Foreskin keratinocyte (primary cell): ENCODE measurements at places on chromosomes 5 and 9. TPM values are rescaled to one million over a fixed set of nuclear protein-coding genes. Genes with fewer than 3 reads are reported as not detected.

GRCh38 chr9:121225240-121225639, 23.6 kb upstream of the RAB14 start:
- DNase-seq: no peak

DNA sequence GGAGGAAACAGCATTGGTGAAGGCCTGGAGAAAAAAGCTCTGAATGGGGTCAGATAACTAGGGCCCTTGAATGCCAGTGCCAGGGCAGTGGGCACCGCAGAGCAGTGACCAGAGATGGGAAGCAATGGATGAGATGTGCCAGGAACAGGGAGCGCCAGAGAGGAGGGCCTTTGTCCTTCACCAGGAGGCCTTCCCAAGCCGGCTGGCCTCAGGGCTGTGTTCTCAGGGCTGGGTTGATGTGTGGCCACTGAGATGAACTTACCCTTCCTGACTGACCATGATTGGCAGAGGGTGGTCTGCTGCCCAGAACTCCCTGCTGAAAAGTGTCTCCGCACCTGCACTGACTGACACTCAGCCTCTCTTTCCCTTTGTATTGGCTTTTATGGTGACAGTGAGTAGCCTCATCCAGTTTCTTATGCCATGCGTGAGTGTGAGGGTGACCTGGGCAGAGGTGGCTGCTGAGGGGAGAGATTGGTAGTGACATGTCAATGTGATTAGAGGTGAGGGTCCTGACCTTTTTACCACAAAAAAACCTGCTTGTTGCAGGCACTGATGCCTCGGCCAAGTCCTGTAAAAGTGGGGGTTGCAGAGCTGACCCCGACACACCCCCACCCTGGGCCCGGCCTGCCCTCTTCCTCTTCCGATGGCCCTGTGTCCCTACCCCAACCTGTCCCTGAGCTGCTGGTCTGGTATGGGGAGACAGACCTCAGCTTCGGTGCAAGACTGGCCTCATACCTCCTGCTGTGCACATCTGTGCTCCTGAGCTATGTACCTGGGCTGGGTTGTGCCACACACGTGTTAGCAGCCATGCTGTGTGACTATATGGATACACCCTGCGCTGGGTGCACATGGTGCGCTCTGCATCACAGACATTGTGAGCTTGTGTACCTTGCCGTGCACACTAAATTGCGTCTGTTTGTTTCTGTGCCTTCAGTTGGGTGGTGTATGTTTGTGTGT, 57.1 kb upstream of the PSD2 start:
- no peak for DNase-seq

GRCh38 chr9:73081979-73082657, 69.5 kb upstream of the ANXA1 start:
- no peak for DNase-seq

- peak; percentile 93 for DNase-seq
Measured at GRCh38 chr5:145941448-145942130, 5.2 kb downstream of the SH3RF2 start.

DNA sequence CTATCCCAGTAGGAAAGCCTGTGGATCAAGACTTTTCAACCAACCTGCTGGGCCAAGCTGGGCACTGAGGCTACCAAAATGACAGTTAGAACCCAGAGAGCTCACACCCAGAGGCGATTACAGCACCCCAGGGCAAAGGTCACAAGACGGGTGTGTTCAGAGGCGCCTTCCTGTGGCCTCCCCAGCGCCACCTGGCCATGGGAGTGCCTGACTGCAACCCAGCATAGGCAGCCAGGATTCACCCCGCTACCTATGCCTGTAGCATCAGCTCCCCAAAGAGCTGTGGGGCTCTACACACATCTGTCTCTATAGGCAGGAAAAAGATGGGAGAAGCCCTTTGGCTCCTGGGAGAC, 33.5 kb downstream of the PDGFRB start:
- no peak for DNase-seq

GRCh38 chr5:170641589-170642031, 137.8 kb downstream of the KCNIP1 start:
- DNase-seq: no peak

- no peak for DNase-seq
Measured at GRCh38 chr9:76004526-76004925, 114.1 kb downstream of the PCSK5 start.

GRCh38 chr9:104907278-104907951, 20.5 kb downstream of the ABCA1 start:
- DNase-seq: peak; percentile 34

GRCh38 chr9:93810028-93810971, 144.9 kb downstream of the BARX1 start:
- DNase-seq: no peak

DNA sequence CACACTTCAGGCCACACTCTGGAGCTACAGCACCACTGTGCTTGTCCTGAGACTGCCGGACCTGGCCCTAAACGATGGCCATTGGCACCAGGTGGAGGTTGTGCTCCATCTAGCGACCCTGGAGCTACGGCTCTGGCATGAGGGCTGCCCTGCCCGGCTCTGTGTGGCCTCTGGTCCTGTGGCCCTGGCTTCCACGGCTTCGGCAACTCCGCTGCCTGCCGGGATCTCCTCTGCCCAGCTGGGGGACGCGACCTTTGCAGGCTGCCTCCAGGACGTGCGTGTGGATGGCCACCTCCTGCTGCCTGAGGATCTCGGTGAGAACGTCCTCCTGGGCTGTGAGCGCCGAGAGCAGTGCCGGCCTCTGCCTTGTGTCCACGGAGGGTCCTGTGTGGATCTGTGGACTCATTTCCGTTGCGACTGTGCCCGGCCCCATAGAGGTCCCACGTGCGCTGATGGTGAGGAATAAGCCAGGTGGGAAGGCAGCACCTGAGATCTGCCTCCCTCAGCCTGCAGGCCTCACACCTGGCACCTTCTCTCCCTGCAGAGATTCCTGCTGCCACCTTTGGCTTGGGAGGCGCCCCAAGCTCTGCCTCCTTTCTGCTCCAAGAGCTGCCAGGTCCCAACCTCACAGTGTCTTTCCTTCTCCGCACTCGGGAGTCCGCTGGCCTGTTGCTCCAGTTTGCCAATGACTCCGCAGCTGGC, 14.7 kb downstream of the CRB2 start:
- DNase-seq: no peak

Gene GNA14
- not detected in 2 replicates for total RNA-seq

Gene FOXD4
- total RNA-seq: 0.10 and 0.14 TPM in 2 replicates

Gene DMGDH
- 0.07 and 0.17 TPM in 2 replicates for total RNA-seq

Gene N4BP3
- 3.6 TPM in 2 replicates for total RNA-seq

Gene AFAP1L1
- 16.5 and 16.6 TPM in 2 replicates for total RNA-seq

Gene CD72
- 0.20 and 0.28 TPM in 2 replicates for total RNA-seq

Gene TAS2R1
- not detected in 2 replicates for total RNA-seq

Gene MSX2
- 2.8 and 4.0 TPM in 2 replicates for total RNA-seq
